ENCODE measurements at places on chromosomes 6 and 20.
A peak's percentile ranks its signal among the peaks of the same experiment; 100 is the strongest.

- DNase-seq, result peak; percentile 84
Observed at GRCh38 chr6:152091851-152092341, 284.4 kb downstream of the ESR1 start.

GRCh38 chr6:27891320-27891875, 20.8 kb downstream of the OR2B2 start:
- no peak for DNase-seq

DNA sequence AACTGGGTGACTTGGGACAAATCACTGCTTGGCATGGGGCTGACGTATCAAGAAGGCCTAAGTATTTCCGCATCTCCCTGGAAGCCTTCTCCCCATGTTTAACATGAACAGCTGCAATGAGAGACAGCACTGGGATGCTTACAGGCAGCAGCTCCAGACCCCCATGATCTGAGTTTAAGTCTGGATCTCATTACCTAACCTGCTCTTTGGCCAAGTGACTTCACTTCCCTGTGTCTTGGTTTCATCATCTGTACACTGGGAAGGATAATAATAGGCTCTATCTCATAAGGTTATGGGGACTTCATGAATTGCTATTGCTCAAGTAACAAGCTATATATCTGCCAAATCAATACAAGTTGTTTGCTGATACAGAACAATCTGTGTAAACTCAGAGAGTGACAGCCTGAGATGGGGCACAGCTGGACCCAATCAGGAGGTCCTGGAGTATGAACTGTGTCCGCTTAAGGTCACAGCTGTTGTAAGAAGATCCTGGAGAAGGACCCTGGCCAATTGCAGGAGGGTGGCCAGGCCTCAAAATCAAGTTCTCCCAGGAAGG, 56.0 kb downstream of the TGM2 start:
- peak; percentile 52 for DNase-seq

GRCh38 chr20:16104783-16105182, 468.5 kb downstream of the KIF16B start:
- DNase-seq, result no peak

Measured in EH (cell line).